ENCODE measurements at places on chromosomes 5 and 9.

GRCh38 chr9:22514871-22515270 is 68.2 kb downstream of the DMRTA1 start:
- no peak for DNase-seq

- DNase-seq = no peak
Observed at GRCh38 chr5:176714067-176714466, 66.8 kb downstream of the TSPAN17 start.

- no peak for DNase-seq
Observed at GRCh38 chr5:3029396-3029795, 277.9 kb upstream of the IRX2 start.

DNA sequence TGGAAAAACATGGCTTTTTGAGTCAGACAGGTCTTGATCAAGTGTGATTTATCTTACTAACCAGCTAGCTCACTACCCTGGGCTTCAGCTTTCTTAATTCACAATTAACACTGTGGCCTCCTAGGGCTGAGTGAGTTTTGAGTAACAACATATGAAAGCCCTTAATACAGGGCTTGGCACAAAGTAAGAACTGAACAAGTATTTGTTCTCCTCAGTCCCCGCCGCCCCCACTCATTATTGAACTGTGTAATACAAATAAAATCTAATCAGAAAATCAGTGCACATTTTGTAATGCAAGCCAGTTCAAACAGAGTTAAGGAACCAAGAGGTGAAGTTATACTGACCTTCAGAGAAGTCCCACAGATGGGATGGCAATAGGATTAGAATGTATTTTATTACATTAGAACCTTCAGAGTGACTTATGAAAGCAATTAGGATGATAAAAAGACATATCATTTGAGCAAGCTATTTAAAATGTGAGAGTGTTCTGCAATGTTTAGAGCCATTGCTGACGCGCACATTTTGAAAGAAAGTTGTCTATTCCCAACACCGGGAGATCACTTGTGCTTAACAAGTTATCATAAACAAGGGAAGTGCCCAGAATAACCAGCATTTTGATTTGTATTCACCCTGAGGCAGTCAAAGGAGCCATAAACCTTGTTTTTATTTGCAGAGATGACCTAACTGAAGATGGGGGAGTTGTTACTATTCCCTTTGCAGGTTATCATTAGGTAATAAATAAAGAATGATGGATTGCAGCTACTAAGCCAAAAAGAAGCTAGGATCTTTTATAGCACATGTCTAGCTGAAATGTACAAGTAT is 19.4 kb downstream of the ADAMTS16 start:
- no peak for DNase-seq

GRCh38 chr5:3025392-3025791 is 273.9 kb upstream of the IRX2 start:
- DNase-seq = no peak

DNA sequence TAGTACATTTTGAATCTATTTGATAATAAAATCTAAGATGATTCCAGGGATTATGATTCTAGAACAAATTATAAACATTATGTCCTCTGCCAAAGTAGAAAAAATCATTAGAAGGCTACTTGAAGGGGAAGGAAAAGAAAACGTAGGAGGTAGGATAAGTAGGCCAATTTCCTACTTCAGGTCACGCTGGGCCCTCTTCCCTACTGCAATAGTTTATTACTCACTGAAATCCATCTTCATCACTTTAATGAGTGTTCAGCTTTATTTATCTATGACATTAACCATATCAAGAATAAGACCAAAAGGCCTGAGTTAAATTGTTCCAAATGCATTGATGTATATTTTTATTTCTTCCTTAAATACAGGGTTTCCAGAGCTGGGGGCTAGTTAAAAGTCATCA is 21.6 kb downstream of the SLC28A3 start:
- no peak for DNase-seq

GRCh38 chr5:179162351-179163235 is 102.4 kb downstream of the ZNF354C start:
- DNase-seq = no peak

GRCh38 chr9:129676975-129677374 is 11.5 kb downstream of the PRRX2 start:
- DNase-seq = no peak

DNA sequence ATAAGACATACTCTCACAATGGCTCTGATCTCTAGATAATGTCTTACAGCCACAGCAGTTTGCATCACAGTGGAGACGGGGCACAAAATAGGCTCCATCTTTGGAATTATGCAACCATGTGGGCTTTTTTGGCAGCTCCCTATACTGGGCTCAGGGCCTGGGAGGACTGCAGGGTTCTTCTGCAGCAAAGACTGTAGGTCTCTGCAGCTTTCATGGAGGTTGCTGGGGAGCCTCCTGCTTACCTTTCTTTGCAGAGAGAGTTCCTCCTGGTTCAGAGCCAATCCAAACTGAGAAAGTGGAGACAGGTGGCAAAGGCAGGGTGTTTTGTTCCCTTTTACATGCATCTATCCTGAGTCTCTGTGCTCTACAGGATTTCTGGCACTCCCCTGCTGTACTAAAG is 558.0 kb downstream of the TLR4 start:
- DNase-seq = no peak

DNA sequence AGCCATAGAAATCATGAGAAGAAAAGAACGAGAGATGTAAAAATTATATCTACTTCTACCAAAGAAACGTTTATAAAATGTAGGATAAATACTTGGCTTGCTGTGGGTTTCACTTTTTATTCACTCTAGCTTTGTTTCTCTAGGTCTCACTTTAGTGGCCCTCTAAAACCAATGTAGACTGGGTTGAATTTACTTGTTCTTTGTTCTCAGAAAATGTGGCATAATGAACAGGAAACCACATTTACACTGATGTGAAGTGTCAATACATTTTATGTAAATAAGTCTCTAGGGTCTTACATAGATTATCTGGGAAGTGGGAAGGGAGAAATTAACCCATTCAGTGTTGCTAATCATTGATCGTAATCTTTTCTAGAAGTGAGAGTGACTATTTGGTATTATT is 58.9 kb downstream of the PLPPR1 start:
- DNase-seq = no peak

GRCh38 chr9:20335668-20336332 is 286.5 kb downstream of the MLLT3 start:
- DNase-seq = no peak

- DNase-seq = no peak
Observed at GRCh38 chr5:83082750-83083149, 5.4 kb downstream of the XRCC4 start.

Data from T-helper 17 cell (primary cell).